Endothelial cell (in vitro differentiated cells): ENCODE measurements at places on chromosomes 16 and 17.

- no peak overlapping the region for H3K4me3 ChIP-seq
- no peak for DNase-seq
- H3K27ac ChIP-seq = no peak overlapping the region
- peaks cover 25% of the 10 kb centered on the region for H3K36me3 ChIP-seq
- H3K27me3 ChIP-seq = peaks cover 3% of the 10 kb centered on the region
Measured at GRCh38 chr17:47172696-47173565, 16.2 kb downstream of the CDC27 start.

DNA sequence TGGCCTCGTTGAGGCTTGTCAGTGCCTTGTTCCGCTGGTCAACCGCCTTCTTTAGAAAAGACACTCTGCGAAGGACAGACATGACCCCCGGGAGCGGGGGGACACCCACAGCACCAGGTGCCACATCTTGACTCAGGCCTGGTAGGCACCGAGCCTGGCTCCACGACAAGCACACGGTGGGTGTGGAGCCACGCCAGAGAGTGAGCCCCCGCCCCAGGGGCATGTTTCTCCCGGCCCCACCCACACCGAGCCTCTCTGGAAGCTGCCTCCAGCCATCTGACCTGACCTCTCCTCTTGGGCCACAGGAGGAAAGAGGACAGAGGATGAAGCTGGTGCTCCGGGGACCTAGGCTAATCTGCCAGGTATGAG, 4.6 kb downstream of the FAAP100 start:
- no peak overlapping the region for H3K27ac ChIP-seq
- peaks cover 9% of the 10 kb centered on the region for H3K36me3 ChIP-seq
- DNase-seq = no peak
- H3K4me1 ChIP-seq = peaks cover 8% of the 10 kb centered on the region

- H3K4me1 ChIP-seq = peaks cover 15% of the 10 kb centered on the region
- peak overlapping the region; percentile 95 for H3K4me3 ChIP-seq
- DNase-seq = peak; percentile 35
- peaks cover 24% of the 10 kb centered on the region for H3K27me3 ChIP-seq
Measured at GRCh38 chr17:77959126-77959925, 823 bp downstream of the TNRC6C start.

- H3K27me3 ChIP-seq = no peaks in the 10 kb centered on the region
- no peaks in the 10 kb centered on the region for H3K36me3 ChIP-seq
- no peak overlapping the region for H3K27ac ChIP-seq
- no peak overlapping the region for H3K4me3 ChIP-seq
- no peak for DNase-seq
Measured at GRCh38 chr17:71011391-71011790, 842.1 kb downstream of the KCNJ2 start.

DNA sequence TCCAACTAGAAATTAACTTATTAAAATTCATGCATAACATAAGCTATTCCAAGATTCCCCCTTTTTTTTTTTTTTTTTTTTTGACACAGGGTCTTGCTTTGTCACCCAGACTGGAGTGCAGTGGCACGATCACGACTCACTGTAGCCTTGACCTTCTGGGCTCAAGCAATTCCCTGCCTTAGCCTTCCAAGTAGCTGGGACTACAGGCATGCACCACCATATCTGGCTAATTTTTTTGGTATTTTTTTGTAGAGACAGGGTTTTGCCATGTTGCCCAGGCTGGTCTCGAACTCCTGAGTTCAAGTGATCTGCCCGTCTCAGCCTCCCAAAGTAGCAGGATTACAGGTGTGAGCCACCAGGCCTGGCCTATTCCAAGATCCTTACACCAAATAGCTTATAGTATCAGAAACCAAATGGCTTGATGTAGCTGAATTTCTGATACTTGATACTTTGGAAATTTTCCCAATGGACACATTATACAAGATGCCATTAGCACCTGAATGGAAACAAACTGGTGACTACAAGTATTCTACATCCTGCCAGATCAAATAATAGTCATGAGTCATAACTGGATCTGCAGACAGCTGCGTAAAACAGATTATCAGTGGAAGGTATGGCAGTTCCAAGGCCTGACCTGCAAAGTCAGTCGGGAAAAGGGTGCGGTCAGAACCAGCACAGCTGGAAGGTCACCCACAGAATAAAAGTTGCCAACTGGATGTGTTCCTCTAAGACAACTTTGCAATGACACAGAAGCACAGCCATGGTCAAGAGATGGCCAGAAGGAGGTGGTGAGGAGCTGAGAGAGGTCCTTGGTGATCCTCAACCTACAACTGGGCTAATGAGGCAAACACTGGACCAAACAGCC, 14.5 kb downstream of the TUBG1 start:
- H3K27ac ChIP-seq = no peak overlapping the region
- DNase-seq = no peak
- no peaks in the 10 kb centered on the region for H3K4me1 ChIP-seq
- H3K27me3 ChIP-seq = peaks cover 6% of the 10 kb centered on the region
- H3K4me3 ChIP-seq = no peak overlapping the region
